Activated CD8-positive, alpha-beta memory T cell treated with anti-CD3 and anti-CD28 coated beads for 48 hours (primary cell): ENCODE measurements at places on chromosomes 16 and 17.

DNA sequence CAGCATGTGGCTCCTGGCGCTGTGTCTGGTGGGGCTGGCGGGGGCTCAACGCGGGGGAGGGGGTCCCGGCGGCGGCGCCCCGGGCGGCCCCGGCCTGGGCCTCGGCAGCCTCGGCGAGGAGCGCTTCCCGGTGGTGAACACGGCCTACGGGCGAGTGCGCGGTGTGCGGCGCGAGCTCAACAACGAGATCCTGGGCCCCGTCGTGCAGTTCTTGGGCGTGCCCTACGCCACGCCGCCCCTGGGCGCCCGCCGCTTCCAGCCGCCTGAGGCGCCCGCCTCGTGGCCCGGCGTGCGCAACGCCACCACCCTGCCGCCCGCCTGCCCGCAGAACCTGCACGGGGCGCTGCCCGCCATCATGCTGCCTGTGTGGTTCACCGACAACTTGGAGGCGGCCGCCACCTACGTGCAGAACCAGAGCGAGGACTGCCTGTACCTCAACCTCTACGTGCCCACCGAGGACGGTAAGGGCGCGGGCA, 645 bp downstream of the NLGN2 start:
- no peak for DNase-seq

- no peak for DNase-seq
These were observed 5.7 kb downstream of the NUPR1 start for GRCh38 chr16:28532940-28533647.

DNA sequence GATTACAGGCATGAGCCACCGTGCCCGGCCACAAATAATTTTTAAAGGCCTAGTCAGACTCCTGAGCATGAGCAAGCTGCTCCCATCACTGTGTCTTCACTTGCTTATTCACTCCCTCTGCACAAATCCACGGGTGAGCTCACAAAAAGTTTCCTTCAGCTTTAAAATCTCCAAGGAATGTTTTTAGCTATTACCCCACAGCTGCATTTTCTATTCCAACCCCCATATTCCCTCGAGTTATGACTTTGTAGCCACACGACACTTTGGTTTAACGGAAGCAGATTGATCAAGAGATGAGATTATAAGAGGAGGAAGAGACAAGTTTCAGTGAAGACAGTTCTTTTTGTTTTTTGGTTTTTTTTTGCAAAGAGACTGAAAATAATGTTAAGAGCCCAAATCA, 49.1 kb upstream of the SLC25A19 start:
- DNase-seq: no peak

GRCh38 chr16:85750827-85751697, at the start of gene C16orf74:
Gene C16orf74 (minus strand): TSS chr16:85751096. CDS start chr16:85735217, 15,879 bp downstream.
- DNase-seq: no peak

- peak; percentile 63 for DNase-seq
These were observed at the start of gene CMTM3 for GRCh38 chr16:66604376-66605176. Gene CMTM3 (plus strand): TSS chr16:66604704. CDS start chr16:66604806, 102 bp downstream.

DNA sequence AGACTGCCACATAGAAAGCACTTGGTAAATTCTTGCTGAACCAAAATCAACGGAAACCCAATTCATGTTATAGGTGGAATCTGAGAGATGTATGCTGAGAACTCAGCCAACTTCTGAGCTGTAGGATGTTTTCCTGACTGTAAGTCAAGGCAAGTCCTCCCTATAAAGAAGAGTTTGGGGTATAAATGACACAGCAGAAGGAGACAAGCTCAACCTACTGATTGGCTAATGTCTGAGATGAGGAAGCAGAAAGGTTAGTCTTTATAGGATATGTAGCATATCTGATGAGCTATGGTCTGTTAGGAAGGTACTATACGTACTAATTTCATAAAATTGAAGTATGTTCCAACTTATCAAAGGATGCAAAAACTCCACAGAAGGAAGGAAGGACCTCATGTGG, 99.5 kb downstream of the XYLT1 start:
- DNase-seq: no peak

- DNase-seq: no peak
These were observed 38.5 kb downstream of the VPS53 start for GRCh38 chr17:676060-676700.

GRCh38 chr17:20253323-20253722, 214.0 kb downstream of the LGALS9B start:
- no peak for DNase-seq

GRCh38 chr17:54544249-54544648, 356.4 kb upstream of the TOM1L1 start:
- no peak for DNase-seq

DNA sequence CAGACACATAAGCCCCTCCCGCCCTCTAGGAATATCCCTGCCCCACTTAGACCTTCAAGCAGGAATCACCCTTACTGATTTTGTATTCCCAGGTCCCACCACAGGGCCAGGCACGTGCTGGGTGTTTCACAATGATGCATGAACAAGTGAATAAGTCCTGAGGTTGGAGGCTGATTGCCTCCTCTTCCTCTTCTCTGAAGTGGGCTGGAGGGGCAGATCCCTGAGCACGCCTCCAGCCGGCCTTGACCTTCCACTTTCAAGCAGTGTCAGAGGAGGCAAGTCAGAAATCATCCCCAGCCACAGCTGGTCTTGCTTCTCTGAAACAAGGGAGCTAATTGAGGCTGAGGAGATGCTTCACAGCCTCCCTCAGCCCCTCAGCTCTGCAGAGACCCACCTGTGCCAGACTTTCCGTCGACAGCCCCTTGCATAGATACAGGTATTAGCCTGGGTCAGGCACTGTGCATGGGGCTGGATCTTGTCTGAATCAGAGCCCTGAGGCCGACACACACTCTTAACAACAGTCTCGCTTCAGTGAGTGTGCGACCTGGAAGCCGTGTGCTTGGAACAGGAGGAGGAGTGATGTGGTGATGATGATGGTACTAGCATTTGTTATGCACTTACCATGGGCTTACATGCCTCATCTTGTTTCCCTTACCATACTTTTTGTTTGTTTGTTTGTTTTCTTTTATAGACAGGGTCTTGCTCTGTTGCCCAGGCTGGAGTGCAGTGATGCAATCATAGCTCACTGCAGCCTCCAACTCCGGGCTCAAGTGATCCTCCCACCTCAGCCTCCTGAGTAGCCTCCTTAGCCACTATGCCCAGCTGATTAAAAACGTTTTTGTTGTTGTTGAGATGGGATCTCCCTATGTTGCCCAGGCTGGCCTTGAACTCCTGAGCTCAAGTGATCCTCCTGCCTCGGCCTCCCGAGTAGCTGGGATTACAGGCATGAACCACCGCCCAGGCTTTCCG, 15.0 kb downstream of the MRM1 start:
- DNase-seq: no peak

DNA sequence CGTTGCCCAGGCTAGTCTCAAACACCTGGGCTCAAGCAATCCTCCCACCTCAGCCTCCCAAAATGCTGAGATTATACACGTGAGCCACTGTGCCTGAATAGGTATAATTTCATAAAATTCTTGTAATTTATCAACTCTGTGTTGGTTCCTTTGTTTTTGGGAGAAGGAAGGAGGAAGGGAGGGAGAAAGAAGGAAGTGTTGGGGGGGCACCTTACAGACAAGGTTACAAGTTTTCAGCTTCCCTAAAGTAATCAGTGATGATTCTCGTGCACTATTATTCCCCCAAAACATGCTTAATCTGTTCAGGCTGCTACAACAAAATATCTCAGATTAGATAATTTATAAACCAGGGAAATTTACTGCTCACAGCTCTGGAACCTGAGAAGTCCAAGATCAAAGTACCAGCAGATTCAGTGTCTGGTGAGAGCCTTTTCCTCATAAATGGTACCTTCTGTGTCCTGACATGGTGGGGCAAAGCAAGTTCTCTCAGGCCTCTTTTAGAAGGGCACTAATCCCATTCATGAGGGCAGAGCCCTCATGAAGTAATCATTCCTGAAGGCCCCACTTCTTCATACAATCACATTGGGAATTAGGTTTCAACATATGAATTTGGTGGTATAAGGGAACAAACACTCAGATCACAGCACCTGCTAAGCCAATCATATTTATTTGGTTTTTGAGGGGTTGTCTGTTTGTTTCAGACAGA, 28.1 kb downstream of the USP32 start:
- no peak for DNase-seq

GRCh38 chr17:74971842-74972106, 785 bp downstream of the HID1 start:
- DNase-seq: no peak

DNA sequence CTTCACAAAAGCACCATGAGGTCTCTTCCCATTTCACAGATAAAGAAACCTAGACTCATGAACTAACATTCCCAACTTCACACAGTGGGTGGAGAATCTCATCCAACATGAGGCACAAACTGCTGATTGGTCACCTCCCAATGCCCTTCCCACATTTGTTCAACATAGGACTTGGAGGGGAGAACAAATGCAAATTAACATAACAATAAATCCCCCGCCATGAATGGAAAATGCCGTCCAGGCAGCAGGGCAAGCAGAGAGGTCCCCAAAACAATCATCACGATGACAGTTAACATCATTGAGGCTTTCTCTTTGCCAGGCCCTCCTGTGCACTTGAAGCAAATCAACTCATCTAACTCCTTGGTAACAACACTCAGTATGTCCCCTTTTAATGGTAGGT, 185.3 kb downstream of the TMEM132E start:
- no peak for DNase-seq

GRCh38 chr17:47301161-47301560, 22.6 kb upstream of the EFCAB13 start:
- no peak for DNase-seq

GRCh38 chr17:14372905-14373613, 72.2 kb downstream of the HS3ST3B1 start:
- no peak for DNase-seq

DNA sequence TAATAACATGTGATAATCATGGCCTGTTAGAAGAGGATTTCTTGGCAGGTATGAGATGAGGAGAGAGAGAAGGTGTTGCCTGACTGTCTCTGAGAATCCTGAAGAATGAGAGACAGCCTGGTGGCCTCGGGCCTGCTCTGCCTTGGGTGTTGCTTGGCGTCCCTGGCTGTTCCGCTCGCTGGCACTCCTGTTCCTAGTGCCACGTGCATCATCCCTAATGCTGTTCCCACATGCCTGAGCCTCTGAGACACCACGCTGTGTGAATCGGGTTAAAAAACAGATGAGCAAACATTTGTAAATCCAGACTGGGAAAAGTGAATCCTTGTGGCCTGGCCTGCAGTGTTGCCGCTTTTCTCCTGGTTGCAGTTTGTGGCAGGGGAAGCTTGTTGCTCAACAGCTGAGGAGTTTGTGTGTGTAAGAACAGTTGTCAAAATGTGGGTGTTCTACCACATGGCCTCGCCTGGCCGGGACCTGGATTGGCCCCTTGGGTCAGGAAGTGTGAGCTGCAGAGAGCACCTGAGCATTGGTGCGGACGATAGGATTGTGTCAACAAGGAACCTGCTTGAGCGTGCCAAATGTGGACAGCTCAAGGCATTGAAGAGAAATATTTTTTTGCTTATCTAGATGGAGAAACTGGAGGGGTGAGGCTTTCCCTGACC, 22.0 kb downstream of the UBN1 start:
- DNase-seq: no peak

GRCh38 chr17:35345926-35346771, 27.3 kb downstream of the SLFN11 start:
- no peak for DNase-seq

GRCh38 chr16:80997139-80997798, 9.4 kb downstream of the CMC2 start:
- DNase-seq: no peak

- no peak for DNase-seq
These were observed 270.6 kb downstream of the CPPED1 start for GRCh38 chr16:12532871-12533610.

- DNase-seq: no peak
These were observed 4.8 kb downstream of the HGS start for GRCh38 chr17:81688616-81689015.

DNA sequence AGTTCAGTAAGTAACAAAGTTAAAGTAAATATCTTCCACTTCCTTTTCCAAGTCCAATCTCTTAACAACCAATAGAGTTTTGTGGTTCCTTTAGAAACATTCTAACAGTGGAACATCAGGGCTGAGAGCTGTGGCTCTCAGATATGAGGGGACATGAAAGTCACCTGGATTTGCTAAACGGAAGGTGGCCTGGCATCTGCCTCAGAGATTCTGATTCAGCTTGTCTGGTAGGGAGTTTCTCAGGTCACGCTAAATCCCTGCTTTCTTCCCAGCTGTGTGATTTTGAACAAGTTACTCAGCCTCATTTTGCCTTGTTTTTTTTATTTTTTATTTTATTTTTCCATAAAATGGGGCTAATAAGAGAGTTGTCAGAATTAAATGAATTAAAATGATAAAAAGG, 411.0 kb upstream of the CDH11 start:
- DNase-seq: no peak

- no peak for DNase-seq
These were observed 1.3 kb downstream of the HNF1B start for GRCh38 chr17:37743612-37743874.

DNA sequence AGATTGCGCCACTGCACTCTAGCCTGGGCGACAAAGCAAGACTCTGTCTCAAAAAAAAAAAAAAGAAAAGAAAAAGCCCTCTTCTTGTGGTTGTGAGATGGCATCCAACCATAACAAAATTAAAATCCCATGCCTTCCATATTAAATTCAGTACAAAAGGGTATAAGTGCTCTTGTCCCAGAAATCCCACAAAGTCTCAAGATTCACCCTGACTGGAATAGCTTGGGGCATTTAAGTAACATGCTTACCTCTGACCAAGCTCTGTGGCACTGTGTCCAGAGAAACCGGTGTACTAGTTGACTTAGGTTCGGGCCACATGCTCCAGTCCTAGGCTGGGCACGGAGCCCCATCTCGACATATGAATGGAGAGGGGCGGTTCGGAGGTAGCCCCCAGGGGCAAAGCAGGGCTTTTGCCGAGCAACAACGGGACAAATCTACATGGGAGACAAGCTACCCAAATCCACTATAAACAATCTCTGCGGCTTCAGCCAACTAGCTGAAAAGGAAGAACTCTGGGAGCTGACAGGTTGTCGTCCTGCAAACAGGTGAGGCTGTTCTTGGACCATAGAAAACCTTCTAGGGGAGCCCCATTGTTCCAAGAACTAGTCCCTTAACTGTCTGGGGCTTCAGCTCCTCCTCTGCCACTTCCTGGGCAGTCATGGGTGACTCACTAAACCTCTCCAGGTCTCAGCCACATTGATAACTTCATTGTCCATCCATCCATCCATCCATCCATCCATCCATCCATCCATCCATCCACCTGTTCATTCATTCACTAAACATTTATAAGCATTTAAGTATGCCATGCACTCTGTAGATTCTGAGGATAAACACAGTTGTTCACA, 10.3 kb upstream of the IL4R start:
- DNase-seq: no peak

DNA sequence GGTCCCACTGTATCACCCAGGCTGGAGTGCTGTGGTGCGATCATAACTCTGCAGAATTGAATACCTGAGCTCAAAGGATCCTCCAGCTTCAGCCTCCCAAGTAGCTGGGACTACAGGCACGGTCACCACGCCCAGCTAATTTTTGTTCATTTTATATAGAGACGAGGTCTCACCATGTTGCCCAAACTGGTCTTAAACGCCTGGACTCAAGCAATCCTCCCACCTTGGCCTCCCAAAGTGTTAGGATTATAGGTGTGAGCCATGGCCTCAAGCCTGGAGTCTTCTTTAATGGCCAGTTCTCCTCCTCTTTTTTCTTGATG, 484 bp downstream of the CD300LB start:
- no peak for DNase-seq
